NCI-H2171 (cell line): ENCODE measurements at places on chromosomes 5 and 9.

DNA sequence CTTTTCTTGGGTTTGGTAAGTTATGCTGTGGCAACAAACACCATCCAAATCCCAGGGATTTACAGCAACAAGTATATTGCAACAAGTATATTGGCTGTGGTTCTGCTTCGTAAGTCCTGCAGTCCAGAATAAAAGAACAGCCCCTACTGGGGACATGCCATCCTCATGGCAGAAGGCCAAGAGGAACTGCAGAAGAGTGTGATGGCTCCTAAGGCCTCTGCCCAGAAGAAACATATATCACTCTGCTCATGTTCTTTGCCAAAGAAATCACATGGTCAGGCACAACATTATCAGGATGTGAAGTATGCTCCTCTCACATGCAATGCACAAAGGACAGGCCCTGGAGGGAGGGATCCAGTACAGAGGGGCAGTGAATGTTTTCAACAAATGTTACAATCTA lies 159.6 kb upstream of the TAS2R1 start:
- DNase-seq: no peak

DNA sequence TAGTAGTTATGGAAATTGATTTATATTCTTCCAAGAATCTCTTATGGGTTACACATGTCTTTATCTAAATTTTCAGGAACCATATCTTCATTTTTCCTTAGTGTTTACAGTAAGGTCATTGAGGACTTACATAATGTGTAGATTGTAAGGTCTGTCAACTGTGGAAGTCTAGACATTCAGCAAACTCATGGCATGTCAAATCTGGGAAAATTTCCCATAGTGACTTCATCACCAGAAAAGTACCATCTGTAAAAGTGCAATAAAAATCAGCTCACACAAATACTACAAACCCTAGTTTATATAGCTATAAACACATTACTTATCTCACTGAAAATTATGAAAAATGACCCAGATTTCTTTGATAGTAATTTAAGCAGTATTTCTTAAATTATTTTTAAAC lies 419.4 kb downstream of the MTRR start:
- DNase-seq: no peak

GRCh38 chr9:119370816-119371215 lies 1.6 kb upstream of the BRINP1 start:
- DNase-seq: no peak

DNA sequence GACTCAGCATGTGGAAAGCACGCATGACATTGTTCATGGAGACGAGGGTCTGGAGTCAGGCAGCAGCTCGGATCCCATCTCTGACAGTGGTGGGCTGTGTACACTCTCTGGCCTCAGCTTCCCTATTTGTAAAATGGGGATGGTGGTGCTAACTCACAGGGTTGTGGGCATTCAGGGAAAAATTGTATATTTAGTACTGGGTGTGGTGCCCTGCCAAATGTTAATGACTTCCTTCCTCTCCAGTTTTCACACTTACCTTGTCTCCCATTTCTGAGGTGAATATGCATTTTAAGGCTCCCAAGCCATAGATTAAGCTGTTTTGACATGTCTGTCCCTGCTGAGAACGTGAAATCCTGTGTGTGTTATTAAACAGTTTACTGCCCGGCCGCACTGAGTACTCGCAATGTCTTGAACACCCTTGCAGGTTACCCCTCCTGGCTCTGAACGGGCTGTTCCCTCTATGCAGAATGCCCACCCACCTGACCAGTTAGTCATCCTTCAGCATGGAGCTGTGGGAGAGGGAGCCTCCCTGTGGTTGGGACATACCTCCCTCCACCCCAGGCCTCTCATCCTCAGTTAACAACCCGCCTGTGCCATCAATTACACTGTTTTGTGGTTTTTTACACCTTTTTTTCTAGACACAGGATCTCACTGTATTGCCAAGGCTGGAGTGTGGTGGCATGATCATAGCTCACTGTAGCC lies 25.8 kb downstream of the TJP2 start:
- no peak for DNase-seq

- DNase-seq: no peak
Observed at GRCh38 chr9:101691657-101692056, 46.8 kb downstream of the GRIN3A start.

GRCh38 chr9:111037708-111038330 lies 451 bp downstream of the LPAR1 start:
- peak; percentile 15 for DNase-seq

- DNase-seq: no peak
Observed at GRCh38 chr9:118563677-118564076, 805.6 kb downstream of the BRINP1 start.

DNA sequence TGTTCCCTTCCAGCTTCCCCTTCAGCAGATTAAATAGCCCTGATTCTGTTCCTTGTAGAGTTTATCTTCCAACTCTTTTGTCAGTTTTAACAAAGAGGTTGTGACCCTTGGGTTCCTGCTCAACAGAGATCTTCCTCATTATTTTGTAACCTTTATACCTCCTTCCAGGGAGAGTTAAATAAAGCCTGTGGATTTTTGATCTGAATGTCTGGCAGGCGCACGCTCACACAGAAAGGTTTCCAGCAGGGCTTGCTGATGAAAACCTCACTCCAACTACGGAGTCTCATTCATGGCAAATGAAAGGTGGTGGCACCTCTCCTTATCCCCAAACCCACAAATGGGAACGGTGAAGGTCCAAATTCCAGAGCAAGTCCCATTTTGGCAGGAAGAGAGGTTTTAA lies 129.0 kb downstream of the SREK1 start:
- DNase-seq: no peak

DNA sequence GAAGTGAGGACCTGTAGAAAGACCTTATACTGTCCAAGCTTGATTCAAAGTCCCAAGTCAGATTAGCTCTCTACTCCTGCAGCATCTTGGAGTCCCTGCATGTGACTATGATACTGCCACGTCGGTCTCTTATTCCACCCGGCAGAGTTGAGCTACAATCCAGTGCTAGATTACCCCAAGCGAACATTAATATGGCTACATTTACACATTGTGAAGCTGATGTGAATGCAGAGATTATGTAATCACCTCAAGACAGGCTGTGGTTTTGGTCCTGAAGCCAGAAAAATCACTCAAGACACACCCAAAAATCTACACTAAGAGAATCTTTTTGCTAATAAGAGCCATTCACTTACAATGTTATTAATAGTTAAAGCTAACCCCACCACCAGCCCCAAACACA lies 116.7 kb downstream of the GNA14 start:
- no peak for DNase-seq

GRCh38 chr9:109192732-109193361 lies 25.8 kb upstream of the FRRS1L start:
- DNase-seq: no peak

DNA sequence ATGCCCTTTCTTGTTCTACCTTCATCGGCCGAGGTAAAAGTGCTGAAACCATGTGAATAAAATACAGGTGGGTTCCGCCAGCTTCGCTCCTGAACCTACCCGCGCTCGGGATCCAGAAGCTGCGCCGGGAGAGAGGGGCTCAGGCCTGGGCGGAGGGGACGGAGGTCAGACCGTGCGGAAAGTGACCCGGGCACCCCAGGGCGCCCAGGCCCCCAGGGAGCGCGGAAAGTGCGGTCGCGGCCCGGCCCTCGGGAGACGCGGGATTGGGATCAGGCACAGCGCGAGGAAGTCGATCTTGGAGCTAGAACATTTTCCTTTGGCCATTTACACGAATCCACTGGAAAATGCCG lies 329 bp downstream of the SYK start:
- no peak for DNase-seq

DNA sequence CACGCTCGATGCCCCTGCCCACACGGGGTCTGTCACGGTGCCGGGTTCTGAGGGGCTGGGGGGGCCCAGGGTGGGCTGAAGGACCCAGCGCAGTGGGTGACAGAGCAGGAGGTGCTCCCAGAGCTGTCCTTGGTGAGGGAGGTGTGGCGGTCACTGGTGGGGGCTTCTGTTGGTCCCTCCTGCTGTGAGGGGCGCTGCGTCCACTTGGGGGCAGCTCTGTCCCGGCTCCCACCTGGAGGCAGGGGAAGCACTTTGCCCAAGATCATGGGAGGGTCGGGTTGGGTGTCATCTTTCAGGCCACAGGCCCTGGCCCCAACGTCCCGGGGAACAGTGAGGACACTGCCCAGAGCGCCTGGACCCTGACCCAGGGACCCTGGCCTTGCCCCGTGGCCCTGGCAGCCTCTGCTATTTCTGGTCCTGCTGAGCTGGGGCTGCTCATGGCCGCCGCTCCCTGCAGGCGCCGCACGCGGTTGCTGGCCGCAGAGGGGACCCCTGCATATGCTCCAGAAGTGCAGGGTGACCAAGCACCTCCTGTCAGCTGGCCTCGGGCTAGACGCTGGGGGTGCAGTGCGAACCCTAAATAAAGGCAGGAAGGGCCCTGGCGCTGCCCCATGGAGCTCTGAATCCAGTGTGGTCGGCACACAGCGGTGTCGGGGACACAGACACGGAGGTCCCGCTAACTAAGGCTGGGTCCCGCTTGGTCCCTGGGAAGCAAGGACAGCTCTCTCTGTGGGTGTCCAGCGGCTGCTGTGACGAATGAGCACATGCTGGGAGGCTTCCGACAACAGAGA lies 11.6 kb upstream of the RNU6ATAC start:
- no peak for DNase-seq

DNA sequence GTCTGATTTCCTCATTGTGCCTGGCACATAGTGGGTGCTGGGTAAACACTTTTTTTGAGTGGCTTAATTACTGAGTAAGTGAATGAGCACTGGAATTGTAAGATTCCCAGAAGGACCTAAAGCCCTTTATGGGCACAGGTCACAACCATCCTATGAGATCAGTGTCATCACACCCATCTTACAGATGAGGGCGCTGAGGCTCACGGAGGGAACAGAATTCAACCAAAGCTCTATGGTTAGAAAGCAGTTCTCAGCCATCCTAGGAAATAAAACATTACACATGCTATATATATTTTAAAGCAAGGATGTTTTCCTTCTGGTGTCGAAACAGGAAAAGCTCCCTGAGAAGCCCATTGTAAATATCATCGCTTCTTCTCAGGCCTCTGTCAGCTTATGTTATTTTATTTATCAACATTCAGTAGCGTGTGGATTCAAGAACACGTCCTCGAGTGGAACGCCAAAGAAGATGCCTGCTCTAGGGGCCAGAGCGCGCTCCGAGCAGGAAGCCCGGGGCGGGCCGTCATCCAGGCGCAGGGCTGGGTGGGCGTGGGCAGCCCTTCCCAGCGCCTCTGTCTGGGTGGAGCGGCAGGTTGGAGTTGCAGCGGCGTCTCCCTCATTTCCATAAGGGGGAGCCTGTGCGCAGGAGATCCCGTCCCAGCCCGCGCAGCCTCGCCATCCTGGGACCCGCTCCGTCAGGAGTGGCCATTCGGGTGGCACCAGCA lies 155.8 kb upstream of the SMIM23 start:
- peak; percentile 24 for DNase-seq

DNA sequence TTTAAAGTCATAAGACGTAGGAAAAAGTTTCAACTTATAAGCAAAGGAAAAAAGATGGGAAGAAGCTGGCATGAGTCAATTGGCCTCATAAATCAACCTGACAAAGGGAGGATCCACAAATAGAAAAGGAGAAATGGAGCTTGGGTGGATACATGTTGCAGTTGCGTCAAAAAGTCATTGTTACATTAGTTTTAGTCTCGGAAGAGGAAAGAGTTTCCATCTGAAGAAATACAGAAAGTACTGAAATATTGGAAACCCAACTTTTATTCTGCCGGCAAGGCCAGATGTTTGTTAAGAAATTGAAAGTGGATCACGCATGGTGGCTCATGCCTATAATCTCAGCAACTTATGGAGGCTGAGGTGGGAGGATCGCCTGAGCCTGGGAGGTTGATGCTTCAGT lies 11.3 kb upstream of the TIMD4 start:
- DNase-seq: no peak

DNA sequence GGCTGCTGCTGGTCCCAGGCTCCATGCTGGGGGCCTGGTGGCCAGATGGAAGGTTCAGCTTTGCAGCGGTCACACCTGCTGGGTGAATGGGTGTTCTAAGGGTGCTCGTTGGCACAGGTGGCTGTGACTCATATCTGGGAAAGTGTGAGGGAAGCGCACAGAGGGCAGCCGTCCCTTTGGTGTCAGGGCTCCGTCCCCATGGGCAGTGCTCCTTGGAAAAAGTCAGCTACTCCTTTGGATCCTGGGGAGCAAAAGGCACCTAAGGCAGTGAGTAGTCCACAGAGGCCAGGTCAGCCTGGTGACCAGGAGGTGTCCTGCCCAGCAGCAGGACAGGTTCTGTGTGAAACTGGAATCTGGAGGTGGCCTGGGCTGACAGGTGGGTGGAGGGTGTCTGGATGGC lies 18.4 kb upstream of the GBGT1 start:
- DNase-seq: no peak

DNA sequence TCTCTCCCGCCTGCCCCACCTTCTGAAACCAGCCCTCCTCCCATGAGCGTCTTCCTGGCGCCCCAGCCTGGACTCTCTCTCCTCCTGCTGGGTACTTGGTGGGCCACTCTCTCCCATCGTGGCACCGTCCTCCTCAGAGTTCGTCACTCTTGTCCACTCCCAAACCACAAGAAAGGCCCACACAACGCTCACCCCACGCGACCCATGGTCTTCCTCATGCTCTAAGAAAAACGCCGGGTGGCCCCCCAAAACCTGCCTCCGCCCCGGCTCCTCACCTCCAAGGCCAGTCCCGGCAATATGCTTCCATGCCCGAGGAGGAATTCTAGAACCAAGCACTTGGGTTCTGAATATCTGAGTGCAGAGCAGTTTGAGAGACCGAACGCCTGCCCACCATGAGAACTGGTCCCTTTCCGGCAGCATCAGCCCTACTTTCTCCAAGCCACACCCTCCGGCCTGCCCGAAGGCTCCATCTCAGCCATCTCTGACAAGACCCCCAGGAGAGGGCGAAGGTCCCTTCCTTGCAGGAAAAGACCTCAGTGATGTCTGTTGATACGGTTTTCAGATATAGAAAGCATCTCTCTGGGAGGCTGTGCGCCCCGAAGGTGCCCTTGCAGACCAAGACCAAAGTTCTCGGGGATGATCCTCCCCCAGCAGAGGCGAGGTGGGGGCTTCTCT lies 15.0 kb downstream of the SLC6A3 start:
- no peak for DNase-seq

DNA sequence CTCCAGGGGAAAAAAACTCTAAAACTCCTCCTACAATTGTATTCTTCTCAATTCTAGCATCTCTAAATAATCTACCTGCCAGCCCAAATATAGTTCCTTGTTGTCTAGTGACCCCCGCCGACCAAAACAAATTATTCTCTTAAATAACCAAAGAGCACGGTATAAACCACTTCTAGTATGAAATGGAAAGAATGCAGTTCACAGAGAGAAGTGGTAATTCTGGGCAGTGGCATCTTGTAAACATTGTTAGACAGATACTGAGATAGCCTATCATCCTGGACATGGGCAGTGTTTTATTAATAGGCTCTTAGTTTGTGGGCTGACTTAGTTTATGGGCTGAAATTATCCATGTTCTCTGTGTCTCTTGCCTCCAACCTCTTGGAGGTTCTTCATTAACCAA lies 1412.6 kb upstream of the CDH9 start:
- DNase-seq: no peak

- DNase-seq: no peak
Observed at GRCh38 chr5:124743602-124744169, 2.8 kb downstream of the ZNF608 start.

GRCh38 chr5:7422316-7423106 lies 26.6 kb downstream of the ADCY2 start:
- DNase-seq: no peak

GRCh38 chr9:87387351-87388011 lies 110.2 kb upstream of the DAPK1 start:
- no peak for DNase-seq

- DNase-seq: no peak
Observed at GRCh38 chr9:16532681-16533450, 337.6 kb downstream of the BNC2 start.
